Stimulated activated CD4-positive, alpha-beta T cell treated with anti-CD3 and anti-CD28 coated beads, Interleukin-1b, Interleukin-23, amount 100 ng/mL, for 48 hours (primary cell): ENCODE measurements at places on chromosomes 6 and 20.

DNA sequence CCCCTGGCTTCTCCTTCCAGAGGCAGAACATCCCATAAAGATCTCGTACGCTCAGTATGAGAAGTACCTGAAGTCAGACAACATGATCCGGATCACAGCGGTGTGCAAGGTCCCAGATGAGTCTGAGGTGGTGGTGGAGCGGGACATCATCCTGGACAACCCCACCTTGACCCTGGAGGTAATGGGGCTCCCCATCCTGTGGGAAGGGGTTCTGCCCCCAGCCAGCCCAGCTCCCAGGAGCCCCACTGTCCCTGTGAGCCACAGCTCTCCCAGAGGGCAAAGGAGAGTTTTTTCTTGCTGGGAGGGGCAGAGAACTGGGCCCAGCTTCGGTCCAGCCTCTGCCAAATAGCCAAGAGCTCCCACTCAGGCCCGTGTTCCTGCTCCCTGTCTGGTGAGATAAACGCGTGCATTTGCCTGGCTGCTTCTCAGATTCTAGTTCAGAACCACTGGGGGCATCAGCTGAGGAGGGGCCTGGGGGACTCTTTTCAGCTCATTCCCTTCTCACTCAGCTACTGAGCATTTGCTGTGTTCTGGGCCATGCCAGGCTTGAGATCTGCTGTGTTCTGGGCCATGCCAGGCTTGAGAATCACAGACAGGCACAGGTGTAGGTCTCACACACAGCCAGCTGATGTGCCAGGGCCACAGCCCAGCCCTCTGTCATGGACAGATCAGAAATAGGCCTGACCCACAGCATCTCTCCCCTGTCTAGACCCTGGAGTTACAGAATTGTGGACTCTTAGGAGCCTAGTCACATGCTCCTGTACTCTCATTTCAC, 39.5 kb downstream of the TGM3 start:
- DNase-seq, result no peak

- no peak for DNase-seq
These were observed 1.8 kb downstream of the RPL10A start for GRCh38 chr6:35469751-35470662.

DNA sequence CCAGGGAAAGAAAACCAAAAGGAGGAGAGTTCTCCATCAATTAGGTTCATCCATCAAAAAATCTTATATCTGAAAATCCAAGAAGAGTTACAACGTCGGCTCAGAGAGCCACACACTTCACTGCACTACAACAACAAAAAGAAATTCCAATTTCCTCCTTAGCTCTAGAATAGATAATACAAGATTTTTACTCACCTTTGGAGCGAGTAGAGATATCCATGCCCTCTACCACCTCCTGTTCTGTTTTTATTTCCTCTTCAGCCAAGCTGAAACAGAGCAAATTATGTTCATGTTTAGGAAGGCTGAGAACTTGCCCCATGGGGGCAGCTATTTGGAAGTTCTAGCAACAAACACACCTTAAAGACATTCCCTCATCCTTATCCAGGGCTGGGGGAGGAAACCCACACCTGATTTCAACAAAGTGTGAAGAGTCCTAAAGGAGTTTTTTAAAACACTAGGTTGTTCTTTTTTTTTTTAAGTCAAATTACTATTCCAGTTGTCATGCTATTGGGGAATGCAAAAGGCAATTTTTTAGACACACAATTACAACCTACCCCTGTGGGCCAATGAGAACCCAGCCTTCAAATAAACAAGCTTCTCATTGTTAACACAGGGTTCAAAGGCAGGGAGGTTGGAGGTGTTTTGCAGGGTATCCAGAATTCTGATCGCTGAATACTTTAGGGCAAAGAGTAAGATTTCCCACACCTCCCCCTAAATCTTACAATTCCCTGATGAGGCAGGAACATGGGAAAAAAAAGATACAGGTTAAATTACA, 8.7 kb downstream of the ZMYND8 start:
- DNase-seq, result no peak

DNA sequence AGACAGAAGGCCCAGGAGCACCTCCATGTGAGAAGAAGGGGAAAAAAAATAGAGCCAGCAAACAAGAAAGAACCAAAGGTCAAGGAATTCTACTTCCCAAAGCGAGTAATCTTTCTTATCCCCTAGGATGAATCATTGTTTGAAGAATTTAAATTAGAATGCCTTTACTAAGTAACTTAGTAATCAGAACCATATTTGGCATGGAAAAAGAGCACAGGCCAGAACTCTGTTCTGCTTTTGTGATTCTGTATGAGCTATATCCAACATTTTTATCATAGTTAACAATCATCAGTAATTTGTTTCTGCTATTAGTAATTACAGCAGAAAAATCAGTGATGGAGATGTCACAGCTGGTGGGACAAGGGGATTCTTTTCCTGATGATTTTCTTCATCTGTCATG, 228.8 kb upstream of the FAM83B start:
- no peak for DNase-seq

GRCh38 chr20:17457588-17458190, 73.5 kb downstream of the BFSP1 start:
- DNase-seq, result no peak
